ENCODE measurements at places on chromosomes 4 and X. TPM values are rescaled to one million over a fixed set of nuclear protein-coding genes. Genes with fewer than 3 reads are reported as not detected.

DNA sequence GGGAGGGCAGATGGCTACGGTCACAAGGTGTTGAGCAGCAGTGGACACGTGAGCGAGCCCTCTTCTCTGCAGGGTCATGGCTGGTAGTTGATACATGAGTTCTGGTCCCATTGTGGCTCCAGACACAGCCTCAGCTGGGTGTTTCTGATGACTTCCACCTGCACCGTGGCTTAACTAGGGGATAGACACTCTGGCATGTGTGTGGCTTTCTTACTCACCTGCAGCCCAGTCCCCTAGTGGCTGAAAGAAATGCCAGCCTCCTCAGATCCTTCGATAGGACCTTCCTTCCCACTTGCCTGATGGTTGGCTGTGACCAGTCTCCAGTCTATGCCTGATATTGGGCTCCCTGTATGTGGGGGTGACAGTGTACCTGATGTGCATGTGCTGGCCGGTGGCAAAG lies 5.0 kb downstream of the GPR78 start:
- DNase-seq = no peak

Gene GLRA3
- not detected for total RNA-seq

GRCh38 chr4:3021127-3021526 lies 53.2 kb downstream of the HTT-AS start:
- DNase-seq = no peak

Gene SMIM9
- total RNA-seq = not detected

Gene MAGEA2
- total RNA-seq = not detected

DNA sequence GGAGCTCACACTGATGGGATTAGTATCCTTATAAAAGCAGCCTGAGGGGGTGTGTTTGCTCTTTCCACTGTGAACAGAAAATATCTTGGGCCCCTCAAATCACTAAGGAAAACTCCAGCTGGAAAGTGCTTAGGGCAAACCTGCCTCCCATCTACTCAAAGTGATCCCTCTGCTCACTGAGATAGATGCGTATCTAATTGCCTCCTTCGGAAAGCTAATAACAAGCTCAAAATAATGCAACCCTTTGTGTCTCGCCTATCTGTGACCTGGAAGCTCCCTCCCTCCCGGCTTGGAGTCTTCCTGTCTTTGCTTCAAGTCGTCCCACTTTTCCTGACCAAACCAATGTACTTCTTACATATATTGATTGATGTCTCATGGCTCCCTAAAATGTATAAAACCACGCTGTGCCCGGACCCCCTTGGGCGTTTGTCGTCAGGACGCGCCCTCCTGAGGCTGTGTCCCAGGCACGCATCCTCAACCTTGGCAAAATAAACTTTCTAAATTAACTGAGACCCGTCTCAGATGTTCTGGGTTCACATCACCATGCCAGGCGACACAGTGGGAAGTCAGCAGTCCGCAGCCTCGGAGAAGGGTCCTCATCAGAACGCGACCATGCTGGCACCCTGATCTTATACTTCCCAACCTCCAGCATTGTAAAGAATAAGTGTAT lies 34.1 kb upstream of the SORCS2 start:
- DNase-seq = no peak

DNA sequence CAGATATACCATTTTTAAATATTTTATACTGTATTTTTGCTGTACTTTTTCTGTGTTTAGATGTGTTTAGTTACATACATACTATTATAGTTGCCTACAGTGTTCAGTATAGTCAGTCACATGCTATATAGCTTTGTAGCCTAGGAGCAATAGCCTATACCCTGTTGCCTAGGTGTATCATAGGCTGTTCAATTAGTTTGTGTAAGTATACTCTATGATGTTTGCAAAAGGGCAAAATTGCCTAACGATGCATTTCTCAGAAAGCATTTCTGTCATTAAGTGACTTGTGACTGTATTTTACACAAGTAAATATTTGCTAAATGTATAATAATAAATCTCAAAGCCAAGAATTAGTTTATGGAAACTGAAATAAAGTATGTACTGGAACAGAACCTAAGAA lies 9.5 kb downstream of the ETFDH start:
- DNase-seq = no peak

DNA sequence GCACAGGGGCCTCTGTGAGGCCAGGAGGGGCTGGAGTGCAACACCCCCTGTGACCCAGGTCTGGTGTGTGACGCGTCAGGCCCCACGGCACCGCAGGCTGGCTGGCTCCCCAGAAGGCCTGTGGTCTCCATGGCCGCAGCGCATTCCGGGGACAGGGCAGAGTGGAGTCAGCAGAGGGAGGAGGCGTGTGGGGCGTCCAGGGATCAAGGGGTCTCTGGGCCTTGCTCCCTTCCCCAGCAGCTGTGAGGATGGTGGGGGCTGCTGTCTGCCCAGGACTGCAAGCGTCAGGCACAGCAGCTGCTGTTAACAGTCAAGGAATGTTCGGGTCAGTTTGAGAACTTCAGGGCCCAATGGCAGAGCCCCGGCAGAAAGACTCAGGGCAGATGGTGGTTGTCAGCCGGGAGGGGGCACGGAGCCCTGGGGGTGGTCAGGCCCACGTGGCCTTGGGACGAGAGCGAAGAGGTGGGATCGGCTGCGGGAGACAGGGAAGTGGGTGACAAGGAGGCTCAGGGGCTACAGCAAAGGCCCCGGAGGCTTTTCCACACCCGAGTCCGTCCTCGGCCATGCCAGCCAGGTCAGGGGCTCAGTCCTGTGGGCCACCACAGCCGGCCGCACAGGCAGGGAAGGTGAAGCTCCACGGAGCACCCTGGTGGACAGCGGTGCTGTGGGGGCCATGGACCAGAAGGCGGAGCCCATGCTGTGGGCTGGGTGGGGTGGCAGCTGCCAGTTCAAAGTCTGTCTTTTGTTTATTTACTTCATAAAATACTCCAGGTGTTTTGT lies 18.3 kb downstream of the PCGF3 start:
- DNase-seq = no peak

DNA sequence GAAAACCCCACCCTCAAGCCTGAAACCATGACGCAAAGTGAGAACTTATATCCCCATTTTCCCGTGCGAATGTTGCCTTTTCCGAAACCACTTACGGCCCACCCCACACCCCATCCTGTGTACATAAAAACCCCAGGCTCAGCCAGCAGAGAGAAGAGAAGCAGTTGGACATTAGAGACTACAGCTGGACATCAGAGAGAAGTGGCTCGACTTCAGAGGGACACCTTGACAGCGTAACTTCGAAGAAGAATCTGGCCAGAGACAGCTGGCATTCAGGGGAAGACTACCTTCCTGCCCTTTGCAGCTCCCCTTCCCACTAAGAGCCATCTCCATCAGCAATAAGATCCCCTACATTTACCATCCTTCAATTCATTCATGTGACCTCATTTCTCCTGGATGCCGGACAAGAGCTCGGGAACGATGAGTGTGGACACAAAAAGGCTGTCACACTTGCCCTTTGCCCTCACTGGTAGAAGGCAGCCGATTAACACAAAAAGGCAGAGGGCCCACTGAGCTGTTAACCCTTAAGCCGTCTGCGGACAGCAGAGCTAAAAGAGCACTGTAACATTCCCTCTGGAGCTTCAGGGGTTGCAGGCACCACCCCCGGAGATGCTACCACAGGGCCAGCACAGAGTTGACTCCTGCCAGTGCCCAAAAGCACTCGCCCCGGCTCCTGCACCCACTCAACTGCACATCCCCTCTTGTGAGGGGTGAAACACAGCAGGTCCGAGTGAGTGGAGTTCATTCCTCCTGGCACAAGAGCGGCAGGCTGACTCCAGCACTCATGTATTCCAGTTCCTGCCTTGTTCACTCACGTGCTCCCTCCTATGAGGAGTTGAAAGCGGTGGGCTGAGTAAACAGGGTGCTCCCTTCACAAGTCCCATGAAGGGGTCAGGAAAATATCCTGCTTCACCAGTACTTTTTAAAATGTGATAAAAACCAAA lies 7.5 kb downstream of the CHM start:
- DNase-seq = no peak

- DNase-seq = no peak
These were observed 362.6 kb upstream of the MAGEB2 start for GRCh38 chrX:29852767-29853166.

DNA sequence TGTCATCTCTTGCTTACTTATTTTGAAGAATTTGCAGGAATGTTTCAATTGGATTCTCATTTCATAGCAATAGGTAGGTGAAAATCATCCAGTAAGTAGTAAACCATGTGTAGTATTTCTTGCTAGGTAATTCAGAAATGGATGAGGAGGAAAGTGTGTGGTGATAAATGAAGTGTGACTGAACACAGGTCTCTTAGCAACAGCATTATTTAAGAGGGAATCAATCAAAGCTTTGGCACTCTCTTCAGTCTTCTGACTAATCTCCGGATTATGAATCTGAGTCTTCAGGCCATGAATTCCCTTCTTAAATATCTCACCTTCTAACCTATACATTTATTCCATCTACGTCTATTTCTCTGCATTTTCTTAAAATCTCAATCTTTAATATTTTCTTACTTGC lies 55.8 kb upstream of the ARHGAP24 start:
- no peak for DNase-seq

DNA sequence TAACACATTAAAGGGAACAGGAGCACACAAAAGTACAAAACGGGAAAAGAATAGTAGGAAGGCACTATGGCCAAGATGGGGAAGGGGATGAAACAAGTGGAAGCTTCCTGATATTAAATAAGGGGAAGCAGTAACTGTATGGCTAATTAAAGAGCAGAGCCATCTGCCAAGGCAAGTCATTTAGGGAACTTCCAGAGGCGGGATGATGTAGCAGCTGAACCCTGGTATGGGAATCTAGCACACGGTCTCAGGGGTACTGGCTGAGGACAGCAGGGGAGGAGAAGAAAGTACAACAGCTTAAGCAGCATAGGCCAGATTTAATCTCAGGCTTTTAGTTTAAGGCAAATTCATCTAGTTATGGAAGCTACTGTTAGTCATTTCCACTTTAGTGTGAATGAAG lies 59.1 kb downstream of the IGFBP7 start:
- DNase-seq = peak; percentile 45

DNA sequence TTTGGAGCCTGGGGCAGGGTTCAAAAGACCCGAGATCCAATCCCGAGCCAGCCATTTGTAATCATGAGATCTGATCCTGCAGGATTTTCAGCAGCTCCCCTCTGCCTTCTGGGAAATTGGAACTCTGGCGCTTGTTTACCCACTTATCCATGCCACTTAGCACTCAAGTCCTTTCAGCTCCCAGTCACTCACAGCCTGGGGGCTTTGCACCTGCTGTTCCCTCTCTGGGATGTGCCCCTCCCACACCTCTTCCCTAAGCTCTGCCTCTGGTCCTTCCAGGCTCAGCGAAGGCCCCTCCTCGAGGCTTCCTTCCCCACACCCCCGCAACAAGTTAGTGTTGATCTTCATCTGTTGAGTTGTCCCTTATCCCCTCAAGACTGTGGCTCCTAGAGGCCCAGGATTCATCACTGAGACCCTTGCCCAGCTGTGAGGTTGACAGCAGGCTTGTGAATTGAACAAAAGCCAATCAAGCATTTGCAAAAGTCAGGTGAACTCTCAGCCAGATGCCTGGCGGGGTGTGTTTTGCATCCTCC lies 99.1 kb upstream of the AFAP1 start:
- no peak for DNase-seq

- peak; percentile 89 for DNase-seq
These were observed 1.5 kb downstream of the JADE1 start for GRCh38 chr4:128810871-128811570.

Gene NEXMIF
- not detected for total RNA-seq

Gene FGF5
- 0.13 TPM for total RNA-seq

DNA sequence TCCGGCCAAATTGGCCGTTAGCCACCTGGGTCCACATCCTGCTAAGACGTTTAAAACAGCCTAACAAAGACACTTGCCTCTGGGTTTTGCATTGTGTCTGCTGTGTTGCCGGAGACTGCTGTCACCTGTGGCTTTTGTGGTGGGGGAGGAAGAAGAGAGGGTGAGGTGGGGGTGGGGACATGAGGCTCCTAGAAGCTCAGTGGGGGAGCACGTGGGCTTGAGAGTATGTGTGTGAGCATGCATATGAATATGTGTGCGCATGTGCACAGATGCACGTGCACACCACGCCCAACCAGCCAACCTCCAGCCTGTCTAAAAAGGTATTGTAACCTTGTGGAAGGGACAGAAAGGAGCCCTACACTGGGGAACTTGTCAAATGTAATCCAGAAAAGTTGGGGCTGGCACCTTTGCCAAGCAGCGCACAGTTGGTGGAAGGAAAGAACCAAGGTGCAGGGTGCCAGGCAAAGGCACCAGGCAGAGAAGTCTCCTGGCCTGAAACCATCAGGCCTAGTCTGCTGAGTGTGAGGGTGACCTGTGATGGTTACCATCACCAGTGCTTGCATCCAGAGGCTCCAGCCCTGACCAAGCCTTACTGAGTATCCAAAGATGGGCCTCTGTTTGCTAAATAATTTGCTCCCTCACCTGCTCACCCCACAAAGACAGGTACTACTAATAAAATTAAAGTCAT lies 10.1 kb upstream of the SASH3 start:
- no peak for DNase-seq

Gene TBC1D9
- 43.4 TPM for total RNA-seq

Gene SYAP1
- 22.2 TPM for total RNA-seq

Gene KCNIP4
- not detected for total RNA-seq

- DNase-seq = no peak
These were observed 123.6 kb downstream of the RELL1 start for GRCh38 chr4:37562592-37562991.

DNA sequence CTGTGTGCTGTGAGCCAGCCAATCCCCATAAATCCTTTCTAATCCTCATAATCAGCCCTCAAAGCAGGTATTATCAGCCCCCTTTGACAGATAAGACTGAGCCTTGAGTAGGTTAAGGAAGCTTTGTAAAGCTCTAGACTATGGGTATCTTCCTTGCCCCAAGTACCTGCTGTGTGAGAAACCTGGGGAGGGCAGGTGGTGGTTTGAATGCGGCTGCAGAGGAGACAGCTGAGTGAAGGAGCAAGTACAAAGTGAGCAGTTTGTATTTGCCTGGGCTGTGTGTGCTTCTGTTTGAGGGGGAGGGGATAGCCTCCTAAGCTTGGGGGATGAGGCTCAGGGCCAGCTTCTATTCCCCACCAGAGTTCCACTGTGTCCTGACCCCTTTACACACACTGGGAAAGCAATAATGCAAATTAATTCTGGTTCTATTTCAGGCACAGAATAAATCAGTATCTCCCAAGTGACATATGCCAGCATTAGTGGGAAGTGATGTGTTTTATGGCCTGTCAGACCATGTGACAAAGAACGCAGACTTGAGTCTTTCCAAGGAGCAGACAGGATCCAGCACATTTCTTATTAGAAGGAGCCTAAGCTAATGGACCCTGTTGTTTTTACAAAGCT lies 63.5 kb downstream of the EVC start:
- DNase-seq = no peak

Gene RTL3
- total RNA-seq = not detected

Gene CFAP99
- 0.12 TPM for total RNA-seq

GRCh38 chr4:101307899-101308298 lies 39.4 kb downstream of the PPP3CA start:
- DNase-seq = no peak

- no peak for DNase-seq
These were observed 140.6 kb downstream of the STK32B start for GRCh38 chr4:5191831-5192230.

DNA sequence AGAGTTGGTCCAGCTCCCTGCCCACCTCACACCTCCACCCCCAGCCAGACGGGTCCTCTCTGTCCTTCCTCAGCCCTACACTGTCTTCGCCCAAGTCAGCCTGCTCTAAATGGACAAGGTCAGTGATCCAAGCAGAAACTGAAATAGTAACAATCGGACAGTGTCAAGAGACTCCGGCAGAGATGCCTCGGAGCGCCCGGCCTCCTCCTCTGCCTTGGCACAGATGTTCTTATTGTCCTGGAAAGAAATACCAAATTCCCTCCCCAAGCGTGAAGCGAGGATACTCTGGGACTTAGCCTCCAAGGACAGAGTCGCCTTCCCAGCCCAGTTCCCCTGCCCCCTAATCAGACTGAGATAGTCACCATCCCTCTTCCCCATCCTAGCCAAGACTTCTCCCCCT lies 28.5 kb downstream of the UTP14A start:
- no peak for DNase-seq
